IMR-90 (cell line): ENCODE measurements at places on chromosomes 4 and X. TPM values are rescaled to one million over a fixed set of nuclear protein-coding genes. Genes with fewer than 3 reads are reported as not detected.
A peak's percentile ranks its signal among the peaks of the same experiment; 100 is the strongest.

ZNF711 gene
- polyA plus RNA-seq, result 2.0 and 2.9 TPM in 2 replicates

- DNase-seq, result no peak
Measured at GRCh38 chr4:44558031-44558605, 93.3 kb downstream of the YIPF7 start.

STPG2 gene
- polyA plus RNA-seq, result not detected in 2 replicates

TMPRSS11A gene
- polyA plus RNA-seq, result not detected in 2 replicates

DNA sequence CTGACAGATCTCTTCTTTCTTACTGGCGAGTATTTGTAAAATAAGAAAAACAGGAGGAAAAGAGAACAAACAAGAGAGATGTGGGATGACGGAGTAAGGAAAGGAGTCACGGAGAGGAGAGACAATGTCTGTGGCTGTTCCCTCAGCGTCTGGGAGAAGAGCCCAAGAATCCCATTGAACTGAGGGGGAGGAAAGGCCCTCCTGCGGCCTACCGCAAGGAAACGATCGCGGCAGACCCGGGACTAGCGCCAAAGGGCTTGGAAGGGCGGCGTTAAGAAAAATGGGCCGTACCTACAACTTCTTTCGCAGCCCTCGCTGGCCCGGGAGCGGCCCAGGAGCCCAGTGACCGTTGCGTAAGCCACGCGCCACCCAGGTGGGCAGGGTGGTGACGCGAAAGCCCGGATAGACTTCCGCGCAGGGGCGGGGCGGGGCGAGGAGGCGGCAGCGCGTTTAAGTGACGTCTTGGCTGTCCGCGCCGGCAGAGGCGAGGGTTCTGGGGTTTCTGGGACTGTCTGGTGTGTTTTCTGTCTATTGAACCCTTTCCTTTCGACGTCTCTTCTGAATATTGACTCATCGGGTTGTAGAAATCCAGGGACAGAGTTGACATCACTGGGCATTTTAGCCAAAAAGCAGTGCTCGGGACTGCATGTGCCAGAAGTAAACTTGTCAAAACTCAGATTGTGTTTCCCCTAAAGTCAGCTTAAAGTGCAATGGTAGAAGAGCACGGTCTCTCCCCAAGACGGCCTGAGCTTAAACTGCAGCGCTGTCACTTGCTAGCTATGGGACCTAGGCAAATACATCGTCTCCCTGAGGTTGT, at the start of gene SLC9B1:
Gene SLC9B1 (minus strand): TSS at position 398 of the 817 bp plus-strand sequence. CDS start 27,994 bp downstream, outside the sequence.
- peak; percentile 97 for DNase-seq

GRCh38 chrX:97315939-97316338, 432.2 kb downstream of the RPA4 start:
- no peak for DNase-seq

EVC gene
- 18.8 and 18.9 TPM in 2 replicates for polyA plus RNA-seq

DNA sequence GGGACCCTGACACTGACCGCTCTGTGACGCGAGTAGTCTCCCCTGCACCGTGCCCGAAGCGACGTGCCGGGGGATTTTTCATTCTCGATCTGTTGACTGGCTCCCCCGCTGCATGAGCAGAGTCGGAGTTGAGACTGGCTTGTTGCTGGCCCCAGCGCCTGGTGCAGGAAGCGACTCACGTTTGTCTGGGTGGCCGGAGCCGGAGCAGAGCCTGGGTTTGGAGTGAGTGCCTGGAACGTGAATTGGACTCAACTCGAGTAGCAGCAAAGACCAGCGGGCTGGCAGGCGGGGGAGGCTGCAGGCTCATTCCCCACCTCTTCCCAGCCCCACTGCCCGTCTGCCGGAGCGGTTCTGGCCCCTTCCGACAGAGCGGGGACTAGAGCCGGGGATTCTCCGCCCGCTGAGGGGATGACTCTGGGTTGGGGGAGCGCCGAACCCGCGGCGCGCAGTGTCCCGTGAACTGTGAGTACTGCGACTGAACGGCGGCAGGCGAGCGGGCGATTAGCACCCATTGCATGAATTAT, 554 bp downstream of the PCDH7 start:
- DNase-seq, result peak; percentile 61

QDPR gene
- polyA plus RNA-seq, result 28.4 and 31.1 TPM in 2 replicates

RHOXF2 gene
- polyA plus RNA-seq, result not detected in 2 replicates

- no peak for DNase-seq
Measured at GRCh38 chrX:150700107-150700506, 6.9 kb downstream of the MTMR1 start.

PTCHD1 gene
- not detected in 2 replicates for polyA plus RNA-seq

GRCh38 chrX:34270434-34270833, 138.3 kb upstream of the FAM47A start:
- no peak for DNase-seq

CFI gene
- 0.10 and 0.12 TPM in 2 replicates for polyA plus RNA-seq

DMRTC1B gene
- not detected in 2 replicates for polyA plus RNA-seq

ERAS gene
- polyA plus RNA-seq, result not detected in 2 replicates

CNKSR2 gene
- polyA plus RNA-seq, result 0.14 and 0.47 TPM in 2 replicates

DNA sequence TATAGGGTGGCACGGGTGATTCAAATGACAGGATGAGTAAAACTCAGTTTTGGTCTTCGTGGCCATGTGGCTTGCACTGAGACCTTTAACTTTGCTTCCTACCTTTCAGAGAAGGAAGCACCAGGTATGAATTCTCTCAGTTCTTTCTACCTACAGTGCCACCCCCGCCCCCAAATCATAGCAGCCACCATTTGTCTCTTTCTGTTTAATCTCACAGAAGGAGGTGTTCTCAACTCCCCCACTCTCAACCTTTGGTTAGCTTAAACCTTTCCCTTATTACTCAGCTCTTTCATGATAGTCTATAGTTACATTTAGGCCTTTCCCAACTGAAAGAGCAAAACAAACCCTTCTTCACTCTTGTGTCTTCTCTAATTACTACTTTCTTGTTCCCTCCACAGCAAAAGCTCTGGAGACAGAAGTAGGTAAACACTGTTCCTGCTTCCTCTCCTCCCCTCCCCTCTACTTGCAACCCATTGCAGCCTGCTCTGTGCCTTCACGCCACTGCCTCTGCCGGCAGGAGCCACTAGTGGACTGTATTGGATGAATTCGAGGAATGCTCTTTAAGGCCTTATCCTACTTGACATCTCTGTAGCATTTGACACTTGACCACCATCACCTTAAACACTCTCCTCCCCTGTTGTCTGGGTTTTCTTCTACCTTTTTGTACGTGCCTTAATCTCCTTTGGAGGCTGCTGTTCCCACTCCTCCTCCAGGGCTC, 123.7 kb downstream of the AFF1 start:
- DNase-seq, result no peak

DNA sequence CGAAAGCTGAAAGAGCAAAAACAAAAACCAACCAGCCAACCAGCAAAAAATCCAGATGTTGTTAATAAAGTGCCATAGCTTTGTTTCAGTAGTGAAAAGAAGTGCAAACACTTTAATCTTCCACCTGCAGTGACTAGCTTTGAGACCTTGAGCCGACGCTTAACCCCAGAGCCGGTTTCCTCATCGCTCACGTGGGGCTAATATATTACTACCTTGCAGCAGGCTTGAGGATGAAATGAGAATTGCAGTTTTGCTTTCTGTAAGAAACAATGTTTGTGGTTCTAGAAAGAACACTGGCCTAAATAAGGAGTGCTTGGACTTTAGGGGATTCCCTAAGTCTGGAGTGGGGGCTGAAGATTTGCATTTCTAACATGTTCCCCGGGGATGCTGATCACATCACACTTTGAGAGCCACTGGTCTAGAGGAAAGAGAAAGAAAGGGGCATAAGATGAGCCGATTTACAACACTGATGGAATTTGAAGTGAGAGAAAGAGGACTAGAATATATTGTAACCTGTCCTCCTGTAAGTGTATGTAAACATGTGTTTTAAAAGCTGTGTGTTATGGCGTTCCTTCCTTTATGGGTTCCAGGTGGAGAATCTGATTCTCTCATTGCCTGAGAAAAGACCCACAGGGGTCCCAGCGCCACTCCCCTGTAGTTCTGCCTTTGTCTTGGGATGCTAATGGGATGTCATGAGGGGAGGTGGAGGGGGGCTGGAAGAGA, 1.4 kb downstream of the FGF2 start:
- peak; percentile 77 for DNase-seq

BEX5 gene
- polyA plus RNA-seq, result not detected in 2 replicates

GRCh38 chr4:40856840-40857362, 107.1 kb downstream of the NSUN7 start:
- DNase-seq, result peak; percentile 38

SHROOM2 gene
- polyA plus RNA-seq, result 14.2 and 14.6 TPM in 2 replicates

ELOVL6 gene
- polyA plus RNA-seq, result 12.6 and 17.9 TPM in 2 replicates

DNA sequence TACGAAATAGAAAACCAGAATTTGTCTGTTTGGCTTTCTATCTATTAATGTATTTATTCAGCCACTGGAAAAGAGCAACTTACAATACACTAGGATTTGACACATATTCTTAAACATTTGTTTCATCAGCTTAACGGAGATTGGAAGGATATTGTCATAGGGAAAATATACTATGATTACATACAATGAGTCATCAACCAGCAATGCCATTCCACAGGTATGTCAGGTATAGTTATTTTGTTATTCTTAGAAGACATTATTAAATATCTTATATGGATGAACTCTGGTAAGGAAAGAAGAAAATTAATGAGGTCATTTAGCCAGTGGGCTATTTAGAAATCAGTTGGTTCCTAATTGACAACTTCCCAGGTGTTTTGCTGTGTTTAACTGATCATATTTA, 926.6 kb downstream of the STIM2 start:
- DNase-seq, result no peak

GRCh38 chr4:152408514-152409327, 127.2 kb downstream of the FBXW7 start:
- peak; percentile 50 for DNase-seq

GRCh38 chr4:86961605-86962295, 26.9 kb downstream of the AFF1 start:
- peak; percentile 67 for DNase-seq

DNA sequence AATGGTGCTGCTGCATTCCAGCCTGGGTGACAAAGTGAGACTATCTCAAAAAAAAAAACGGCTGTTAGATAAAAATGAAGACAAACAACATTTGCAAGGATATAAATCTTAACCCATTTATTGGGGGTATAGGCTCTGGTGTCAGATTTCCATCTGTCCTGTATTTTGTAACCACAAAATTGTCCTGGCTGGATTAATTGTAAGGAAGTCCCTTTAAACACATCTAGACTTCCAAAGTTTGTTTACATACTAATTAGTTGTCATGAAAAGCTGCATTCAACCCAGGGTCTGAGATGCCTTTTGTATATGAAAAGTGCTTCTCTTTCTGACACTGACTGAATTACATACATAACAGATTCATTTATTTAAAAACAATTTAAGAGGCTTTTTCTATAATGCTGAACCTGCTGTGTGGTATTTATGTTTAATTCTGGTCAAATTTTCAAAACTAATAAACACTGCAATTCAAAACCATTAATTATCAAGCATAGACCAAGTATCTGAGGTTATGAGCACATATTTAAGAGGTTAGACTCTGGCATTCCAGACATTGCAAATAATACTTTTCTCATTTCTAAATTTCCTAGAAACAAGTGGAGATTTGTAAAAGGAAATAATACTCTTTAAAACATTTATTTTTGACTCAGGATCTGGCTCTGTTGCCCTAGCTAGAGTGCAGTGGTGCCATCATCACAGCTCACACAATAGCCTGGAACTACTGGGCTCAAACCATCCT, 17.5 kb upstream of the UGDH start:
- DNase-seq, result peak; percentile 67

DNA sequence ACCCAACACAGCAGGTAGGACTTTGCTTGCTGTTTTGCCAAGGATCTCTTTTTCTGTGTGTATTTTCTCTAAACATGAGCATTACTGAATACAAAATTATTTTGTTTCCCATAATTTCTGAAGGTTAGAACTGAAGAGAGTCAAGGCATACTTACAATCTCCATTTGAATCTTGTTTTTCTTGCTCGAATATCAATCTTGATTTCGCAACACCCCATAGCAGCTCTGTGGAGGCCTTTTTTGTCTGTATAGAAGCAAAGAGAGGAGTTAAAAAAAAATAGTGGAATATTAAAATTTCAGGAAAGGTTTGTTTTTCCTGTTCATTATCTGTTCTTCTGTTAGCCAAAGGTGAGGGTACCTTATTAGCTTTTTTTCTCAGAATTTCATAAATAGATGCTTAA, 92.9 kb downstream of the TNIP2 start:
- no peak for DNase-seq

MMAA gene
- polyA plus RNA-seq, result 3.9 and 4.4 TPM in 2 replicates

DNA sequence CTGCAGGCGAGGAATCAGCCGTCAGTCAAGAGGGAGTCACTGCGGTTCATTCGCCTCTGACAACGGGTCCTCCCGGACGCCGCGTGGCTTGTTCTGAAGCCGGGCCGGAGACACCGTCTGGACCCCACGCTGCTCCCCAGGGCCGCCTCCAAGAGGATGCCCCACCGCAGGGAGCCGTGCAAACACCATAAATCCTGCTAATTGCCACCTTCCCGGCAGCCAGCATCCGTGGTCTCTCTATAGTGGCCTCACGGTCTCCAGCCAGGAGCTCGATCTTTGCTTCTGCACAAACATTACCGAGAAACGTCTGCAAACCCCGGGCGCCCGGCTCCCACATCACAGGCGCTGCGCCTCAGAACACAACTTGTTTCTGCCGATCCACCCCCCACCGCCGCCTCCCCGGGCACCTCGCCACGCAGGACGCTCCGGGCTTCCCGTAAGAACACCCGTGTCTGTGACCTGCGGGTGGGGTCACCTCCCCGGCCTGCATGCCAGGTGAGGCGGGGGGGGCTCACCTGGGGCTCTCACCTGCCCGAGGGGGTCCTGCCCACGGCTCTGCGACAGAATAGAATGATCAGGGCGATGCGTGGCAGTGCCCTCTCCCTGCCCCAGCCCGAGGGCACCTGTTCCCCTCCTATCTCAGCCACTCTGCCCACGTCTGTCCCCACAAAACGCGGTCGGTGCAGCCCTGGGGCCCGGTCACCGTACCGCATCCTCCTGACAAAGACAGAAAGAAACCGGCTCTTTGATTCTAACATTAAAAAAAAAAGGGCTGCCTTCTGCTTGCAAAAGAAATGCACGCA, 32.4 kb upstream of the PPP2R3B start:
- no peak for DNase-seq

NXF2B gene
- not detected in 2 replicates for polyA plus RNA-seq

GRCh38 chr4:17701138-17701839, 80.1 kb downstream of the FAM184B start:
- DNase-seq, result no peak

RPL34 gene
- polyA plus RNA-seq, result 1,750 and 2,037 TPM in 2 replicates

DNA sequence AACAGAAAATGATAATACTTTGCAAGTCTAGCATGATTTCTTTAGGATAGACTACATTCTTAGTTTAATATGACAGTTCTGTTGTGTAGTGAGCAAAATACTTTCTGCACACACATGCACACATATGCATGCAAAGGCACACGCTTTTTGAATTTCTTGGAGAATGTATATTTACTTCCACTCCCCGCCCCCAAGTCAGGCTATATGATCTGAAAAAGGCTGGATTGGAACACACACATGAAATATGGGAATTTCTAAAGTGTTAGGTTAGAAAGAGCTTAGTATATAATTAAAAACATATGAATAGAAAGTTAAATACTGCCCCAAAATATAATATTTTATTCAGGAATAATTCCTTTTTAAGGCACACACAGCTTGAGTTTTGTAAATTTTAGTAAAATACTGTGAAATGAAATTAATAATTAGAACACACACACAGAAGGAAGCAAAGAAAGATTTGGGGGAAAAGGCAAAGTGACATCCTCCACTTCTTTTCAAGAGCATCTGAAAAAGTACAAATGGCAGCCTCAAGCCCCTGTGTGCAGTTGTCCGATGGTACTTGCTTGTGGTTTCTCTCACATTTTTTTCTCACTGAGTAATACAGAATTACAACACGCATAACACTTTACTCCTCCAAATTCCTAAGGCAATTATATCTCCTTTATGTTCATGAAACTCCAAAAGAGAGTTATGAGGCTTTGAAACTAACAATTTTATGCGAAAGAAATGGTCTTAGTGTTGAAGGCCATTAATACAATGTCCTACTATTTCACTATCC, 228.9 kb upstream of the ETNPPL start:
- DNase-seq, result peak; percentile 79

- peak; percentile 26 for DNase-seq
Measured at GRCh38 chrX:109632906-109633504, 8.0 kb upstream of the KCNE5 start.

TKTL1 gene
- not detected in 2 replicates for polyA plus RNA-seq

MAD2L1 gene
- polyA plus RNA-seq, result 15.2 and 19.0 TPM in 2 replicates
